Kidney capillary endothelial cell (primary cell): ENCODE measurements at places on chromosomes 6 and 20.

- DNase-seq: no peak
These were observed 139.0 kb downstream of the SOBP start for GRCh38 chr6:107628878-107629277.

GRCh38 chr6:7777074-7777473 lies 51.2 kb downstream of the BMP6 start:
- no peak for DNase-seq

- peak; percentile 81 for DNase-seq
These were observed 544.1 kb downstream of the QKI start for GRCh38 chr6:163958646-163959045.

DNA sequence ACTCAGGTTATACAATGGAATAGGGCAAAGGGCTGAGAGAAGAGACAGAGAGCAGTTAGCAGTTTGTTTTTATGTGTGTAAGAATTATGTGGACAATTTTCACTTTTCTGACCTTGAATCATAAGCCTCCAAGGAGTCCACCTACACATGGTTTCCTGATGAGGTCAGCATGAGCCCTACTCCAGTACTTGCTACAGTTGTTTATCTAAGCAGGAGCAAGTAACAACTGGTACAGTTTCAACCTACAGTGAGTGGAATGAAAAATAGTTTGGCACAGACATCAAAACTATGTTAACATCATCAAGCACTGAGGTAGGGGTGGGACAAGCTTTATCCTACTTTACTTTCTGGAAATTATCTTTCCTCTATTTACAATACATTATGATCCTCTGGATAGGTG lies 426.7 kb upstream of the ID4 start:
- DNase-seq: no peak
